HCEC 1CT (cell line): ENCODE measurements at places on chromosomes 12 and 14.

- DNase-seq = no peak
These were observed 2.3 kb upstream of the CEBPE start for GRCh38 chr14:23121361-23121771.

- DNase-seq = no peak
These were observed 339.5 kb downstream of the ALG10 start for GRCh38 chr12:34361721-34362316.

- no peak for DNase-seq
These were observed 11.6 kb downstream of the HVCN1 start for GRCh38 chr12:110677206-110677911.

DNA sequence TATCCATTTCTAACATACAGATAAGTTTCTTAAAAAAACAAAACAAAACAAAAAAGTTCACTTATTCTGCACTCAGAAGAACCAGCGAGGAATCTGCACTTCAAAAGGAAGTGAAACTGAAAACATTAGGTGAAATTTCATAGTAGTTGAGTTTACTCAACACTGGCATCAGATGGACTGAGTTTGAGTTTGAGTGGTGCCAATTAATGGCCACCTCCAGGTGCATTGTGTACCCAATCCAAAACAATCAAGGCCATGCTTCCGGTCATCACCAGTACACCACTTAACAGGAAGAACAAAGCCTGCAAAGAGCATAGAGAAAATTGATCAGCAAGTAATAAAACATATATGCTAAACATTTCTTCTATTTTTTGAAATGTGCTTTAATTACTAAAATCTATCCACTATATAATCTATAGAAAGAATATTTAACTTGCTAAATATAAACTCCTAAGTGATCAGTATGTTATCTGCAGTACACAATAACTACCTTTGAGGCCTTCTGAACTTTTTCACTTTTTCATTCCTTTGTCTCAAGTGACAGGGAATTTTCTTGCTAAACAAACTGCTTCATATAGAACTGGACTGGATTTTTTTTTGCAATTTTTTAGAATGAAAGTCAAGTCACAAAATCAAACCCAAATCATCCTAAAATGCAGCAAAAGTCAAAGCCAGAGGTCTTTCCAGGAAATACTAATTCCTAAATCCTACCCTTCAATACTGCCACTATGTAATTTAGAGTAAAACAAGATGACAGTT lies 11.5 kb downstream of the SLC38A2 start:
- peak; percentile 3 for DNase-seq
